ENCODE measurements at places on chromosomes 12 and 14. TPM values are rescaled to one million over a fixed set of nuclear protein-coding genes. Genes with fewer than 3 reads are reported as not detected.

DNA sequence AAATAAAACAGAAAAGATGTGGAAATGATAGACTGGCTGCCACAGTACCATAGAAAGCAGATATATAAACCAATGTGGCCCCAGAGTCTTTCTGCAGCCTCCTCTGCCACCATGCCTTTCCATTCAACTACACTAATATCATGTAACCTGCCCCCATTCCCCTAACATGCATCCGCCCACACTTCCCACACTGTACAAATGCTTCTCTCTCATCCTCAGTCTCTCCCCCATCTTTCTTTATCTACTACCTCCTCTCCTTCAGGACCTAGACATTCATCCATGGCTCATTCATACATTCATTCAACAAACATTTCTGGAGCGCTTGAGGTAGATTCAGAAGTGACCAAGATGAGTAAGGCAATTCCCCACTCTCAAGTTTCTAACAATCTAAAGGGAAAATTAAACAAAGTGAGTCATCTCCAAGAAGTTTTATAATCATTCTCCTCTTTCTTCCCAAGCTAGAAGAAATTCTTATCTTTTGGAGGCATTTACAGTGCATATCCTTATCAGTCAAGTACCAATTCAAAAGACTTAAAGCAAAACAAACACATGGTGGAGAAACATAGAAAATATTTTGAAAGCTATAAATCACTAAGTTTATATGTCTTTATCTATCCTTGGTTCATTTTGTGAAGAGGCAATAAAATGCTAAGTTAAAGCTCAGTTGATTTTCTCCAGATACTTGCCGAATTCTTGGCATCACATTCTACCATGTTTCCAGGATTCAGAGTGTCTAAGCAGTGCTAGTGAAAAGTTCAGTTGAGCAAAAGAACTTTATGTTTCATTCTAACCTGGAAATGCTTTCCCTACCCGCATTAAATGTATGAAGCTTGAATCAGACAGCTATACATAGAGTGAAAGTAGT lies 70.5 kb upstream of the FRMD6 start:
- DNase-seq: no peak

DNA sequence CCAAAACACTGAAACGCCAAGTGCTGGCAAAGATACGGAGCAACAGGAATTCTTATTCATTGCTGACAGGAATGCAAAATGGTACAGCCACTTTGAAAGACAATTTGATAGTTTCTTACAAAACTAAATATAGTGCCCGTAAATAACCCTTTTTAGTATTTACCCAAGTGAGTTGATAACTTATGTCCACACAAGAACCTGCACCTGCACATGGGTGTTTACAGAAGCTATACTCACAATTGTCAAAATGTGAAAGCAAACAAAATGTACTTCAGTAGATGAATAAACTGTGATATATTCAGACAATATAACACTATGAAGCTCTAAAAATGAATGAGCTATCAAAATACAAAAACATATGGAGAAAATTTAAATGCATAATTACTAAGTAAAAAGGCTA lies 86.6 kb downstream of the ATXN7L3B start:
- DNase-seq: no peak

DNA sequence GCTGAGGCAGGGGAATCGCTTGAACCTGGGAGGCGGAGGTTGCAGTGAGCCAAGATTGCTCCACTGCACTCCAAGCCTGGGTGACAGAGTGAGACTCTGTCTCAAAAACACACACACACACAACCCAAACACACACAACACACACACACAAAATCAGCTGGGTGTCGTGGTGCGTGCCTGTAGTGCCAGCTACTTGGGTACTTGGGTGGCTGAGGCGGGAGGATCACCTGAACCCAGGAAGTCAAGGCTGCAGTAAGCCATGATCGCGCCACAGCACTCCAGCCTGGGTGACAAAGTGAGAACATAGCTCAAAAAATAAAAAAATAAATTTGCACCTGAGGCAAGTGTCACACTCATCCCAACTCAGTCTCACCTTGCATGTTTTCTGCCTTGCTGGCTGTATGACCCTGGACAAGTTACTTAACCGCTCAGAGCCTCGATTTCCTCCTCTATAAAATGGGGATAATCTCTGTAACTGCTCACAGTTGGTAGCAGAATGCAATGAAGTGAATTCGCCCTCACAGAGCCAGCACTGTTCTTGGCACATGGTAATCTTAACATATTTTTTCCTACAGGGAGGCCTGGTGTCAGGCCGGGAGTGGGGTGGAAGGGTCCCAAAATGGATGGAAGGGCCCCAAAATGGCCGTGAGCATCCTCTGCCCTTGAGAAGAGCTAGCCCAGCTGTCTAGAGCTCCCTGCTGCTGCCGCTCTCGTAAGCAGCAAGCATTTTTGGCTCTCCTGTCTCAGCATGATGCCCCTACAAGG lies 630 bp upstream of the HNF1A start:
- no peak for DNase-seq

- DNase-seq: no peak
Observed at GRCh38 chr12:54859502-54859901, 5.2 kb downstream of the MUCL1 start.

DNA sequence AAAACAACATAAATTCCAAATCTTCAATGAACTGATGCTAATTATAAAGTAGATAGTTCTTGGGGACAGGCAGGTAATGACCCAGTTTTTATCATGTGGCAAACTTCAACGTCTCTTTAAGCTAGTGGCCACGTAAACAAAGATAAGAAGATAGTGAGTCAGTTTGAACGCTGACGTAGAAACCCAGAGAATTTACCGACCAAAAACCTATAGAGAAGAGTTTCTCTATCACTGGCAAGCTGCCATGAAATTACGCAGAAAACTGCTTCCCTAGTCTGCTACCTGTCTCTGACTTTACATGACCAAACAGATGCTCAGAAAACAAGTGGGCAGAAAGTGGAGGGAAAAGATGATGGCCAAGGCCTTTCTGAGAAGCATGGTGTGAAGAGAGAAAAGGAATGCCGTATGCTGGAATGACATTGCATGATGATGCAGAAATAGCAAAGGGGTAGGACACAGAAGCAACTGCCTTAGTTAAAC lies 136.3 kb downstream of the ITPR2 start:
- DNase-seq: no peak

DNA sequence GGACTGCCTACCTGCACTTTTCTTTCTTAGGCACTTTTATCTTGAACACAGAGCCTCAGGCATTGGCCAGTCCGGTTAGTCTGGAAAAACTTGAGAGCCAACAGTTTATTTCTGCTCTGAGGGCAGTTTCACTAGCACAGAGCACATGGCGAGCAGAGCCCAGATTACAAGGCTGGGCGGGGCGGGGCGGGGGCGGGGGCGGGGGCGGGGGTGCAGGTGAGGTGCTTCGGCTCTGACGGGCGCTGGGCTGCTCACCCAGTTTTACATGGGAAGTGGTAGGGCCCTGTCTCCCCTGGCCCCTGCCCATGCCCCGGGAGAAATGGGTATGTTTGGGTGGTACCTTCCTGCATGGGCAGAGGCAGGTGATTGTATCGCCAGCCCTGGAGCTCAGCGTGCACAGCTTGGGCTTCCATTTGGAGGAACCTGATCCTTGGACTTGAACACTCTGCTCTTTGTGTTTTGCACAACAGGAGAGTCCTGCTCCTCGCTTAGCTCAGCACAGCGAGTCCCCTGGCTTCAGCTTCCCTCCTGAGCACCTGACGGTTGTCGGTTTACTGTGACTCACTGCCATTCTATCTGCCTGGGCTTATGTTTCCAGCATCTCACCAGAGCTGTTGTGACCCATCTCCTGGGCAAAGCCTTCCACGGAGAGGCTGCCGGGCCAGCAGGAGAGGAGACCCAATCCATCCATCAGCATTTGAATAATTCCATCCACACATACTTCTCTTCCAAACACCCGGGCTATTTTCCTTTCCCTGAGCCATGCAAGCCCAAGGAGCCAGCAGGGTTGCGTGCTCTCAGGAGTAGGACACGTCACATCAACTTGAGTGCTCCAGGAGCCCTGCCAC lies 108.5 kb downstream of the ARF6 start:
- peak; percentile 76 for DNase-seq

GRCh38 chr12:50933459-50934124 lies 18.8 kb upstream of the HIGD1C start:
- no peak for DNase-seq

- DNase-seq: no peak
Observed at GRCh38 chr14:100015251-100015655, 50.0 kb upstream of the EVL start.

DNA sequence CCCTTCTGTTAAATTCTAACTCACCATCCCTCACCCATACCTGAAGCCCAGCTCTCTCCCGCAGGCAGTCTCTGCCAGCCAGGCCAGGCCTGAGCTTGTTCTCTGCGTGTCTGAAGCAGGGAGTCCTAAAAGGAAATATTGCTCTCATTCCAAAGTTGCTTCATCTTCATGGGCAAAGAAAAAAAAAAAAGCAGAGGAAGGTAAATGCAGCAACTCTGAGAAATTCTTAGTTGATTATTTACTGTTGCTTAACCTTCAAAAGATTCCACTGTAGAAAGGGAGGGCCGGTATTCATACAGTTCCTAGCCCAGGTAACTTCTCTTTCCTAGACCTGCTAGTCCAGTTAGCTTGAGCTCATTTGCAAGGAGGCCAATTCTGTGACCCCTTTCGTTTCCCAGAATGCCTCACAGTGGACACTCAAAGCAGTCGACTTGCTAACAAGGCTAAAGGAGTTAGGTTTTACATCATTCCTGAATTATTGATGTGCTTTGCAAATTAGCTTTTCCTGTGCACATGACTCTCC lies 193.5 kb upstream of the EEA1 start:
- DNase-seq: peak; percentile 73

DNA sequence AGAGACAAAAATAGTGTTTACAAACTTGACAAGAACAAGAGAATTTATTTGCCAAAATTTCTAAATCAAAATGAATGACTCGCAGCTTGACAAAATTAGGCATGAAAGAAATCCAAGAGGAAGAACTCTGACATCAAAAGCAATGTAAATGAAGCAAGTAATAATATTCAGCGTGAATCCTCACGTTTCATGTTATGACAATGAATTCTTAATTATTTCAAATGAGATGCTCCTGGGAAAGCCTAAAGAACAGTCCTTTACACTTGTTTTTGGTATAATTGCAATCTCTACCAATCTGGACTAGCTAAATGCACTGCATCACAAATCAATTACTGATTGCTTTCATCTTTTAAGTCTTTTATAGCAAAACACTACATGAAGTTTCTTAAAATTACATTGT lies 29.1 kb downstream of the PIK3C2G start:
- DNase-seq: no peak

DNA sequence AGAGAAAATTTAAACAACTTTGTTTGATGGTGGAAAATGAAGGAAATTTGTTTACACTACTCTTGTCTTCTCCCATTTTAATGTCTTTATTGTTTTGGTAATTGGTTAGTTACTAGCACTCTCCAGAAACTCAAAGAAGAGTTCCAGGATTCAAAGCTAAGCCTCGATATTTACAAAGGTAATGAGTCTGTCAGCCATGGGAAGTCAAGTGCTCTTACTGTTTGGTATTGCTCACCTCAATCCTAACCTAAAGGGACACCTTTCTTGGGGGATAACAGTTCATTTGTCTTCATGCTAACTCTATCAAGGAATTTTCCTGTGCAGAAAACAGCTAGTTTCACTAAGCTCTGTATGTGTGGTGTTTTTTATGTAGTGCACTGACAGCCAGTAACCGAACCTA lies 222.9 kb upstream of the LMO3 start:
- DNase-seq: no peak

DNA sequence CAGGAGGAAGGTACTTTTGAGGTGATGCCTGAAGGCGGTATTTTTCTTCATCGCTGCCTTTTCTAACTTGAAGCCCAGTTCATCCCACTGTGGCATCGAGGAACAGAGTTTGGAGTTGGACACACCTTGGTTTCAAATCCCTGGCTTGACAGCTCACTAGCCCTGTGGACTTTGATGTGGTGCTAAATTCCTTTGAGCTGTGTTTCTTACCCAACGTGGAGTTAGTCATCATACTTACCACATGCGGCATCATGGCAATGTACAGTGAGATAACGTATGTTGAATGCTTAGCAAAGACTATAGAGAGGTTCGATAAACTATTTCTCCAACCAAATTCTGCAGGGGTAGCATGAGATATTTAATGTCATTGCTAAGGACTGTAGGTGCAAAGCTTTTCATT lies 3.4 kb downstream of the PLEKHG3 start:
- no peak for DNase-seq

DNA sequence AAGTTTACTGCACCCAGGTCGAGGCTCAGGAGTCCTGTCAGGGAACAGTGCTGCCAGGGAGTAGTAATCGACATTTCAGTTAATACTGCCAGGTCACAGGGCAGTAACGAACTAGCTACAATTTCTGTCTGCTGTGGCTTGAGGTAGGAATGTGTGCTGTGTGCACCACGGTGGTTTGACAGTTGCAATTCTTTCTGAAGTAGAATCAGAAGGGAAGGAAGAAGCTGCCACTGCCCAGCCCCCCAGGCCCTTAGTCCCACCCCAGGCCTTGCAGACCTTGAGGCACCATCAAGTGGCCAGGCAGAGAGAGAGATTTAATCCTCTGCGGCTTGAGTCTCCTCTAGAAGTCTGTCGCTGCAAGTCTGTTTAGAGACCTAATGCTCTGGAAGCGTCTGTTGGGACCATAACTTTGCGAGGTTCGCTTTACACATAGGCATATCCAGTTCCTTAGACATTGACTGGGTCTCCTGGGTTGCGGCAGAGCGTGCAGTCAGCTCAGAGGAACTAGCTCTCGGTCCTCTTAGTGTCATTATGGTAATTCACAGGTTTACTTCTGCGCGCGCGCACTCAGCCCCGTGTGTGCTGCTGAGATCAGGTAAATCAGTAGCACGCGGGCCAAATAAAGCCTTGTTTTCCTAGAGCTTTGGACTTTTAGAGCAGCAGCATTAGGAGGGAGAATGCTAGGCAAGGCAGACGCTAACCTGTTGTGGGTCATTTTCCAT lies 9.8 kb downstream of the NKX2-1 start:
- DNase-seq: no peak

GRCh38 chr12:98464190-98464589 lies 51.2 kb upstream of the TMPO start:
- no peak for DNase-seq

DNA sequence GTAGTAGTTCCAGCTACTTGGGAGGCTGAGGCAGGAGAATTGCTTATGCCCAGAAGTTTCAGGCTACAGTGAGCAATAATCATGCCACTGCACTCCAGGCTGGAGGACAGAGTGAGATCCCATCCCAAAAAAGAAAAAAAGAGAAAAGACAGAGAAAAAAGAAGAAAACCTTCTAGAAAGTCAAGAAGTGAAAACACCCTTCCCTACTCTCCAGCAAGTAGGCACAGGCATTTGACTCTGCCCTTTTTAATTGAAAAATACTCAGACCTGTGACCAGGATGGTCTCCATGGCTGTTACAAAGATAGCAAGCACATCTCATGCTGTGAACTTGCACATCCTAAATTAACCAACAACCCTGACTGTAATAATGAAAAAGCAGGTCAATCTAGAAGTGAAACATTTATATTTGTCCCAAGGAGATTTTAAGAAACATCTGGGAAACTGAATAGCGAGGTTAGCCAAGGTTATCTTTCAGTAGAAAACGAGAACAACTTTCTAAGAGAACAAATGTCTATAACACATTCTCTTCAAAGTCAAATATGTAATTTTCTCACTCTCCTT lies 2.0 kb downstream of the TMTC1 start:
- no peak for DNase-seq

- no peak for DNase-seq
Observed at GRCh38 chr12:51994959-51995358, 11.8 kb upstream of the TAMALIN start.

BDKRB1 gene
- total RNA-seq: 1.4 TPM

LALBA gene
- not detected for total RNA-seq

TMEM229B gene
- total RNA-seq: 24.7 TPM

ASCL1 gene
- total RNA-seq: not detected

MUCL1 gene
- total RNA-seq: not detected

LMNTD1 gene
- total RNA-seq: not detected

MIP gene
- not detected for total RNA-seq

KCNK10 gene
- total RNA-seq: not detected

BRAP gene
- 20.7 TPM for total RNA-seq

SAMD15 gene
- total RNA-seq: 1.8 TPM

RERGL gene
- total RNA-seq: 4.5 TPM
